ENCODE measurements at places on chromosomes 12 and 14.

DNA sequence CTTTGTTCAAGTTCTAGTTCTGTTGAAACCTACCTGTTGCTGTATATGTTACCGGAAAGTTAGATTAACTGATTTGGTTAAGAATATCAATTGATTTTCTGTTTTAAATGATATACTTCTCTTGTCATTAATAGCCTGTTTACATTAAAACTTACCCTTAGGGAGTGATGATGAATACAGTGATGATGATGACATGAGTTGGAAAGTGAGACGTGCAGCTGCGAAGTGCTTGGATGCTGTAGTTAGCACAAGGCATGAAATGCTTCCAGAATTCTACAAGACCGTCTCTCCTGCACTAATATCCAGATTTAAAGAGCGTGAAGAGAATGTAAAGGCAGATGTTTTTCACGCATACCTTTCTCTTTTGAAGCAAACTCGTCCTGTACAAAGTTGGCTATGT, 33.0 kb downstream of the CAND1 start:
- DNase-seq = no peak

DNA sequence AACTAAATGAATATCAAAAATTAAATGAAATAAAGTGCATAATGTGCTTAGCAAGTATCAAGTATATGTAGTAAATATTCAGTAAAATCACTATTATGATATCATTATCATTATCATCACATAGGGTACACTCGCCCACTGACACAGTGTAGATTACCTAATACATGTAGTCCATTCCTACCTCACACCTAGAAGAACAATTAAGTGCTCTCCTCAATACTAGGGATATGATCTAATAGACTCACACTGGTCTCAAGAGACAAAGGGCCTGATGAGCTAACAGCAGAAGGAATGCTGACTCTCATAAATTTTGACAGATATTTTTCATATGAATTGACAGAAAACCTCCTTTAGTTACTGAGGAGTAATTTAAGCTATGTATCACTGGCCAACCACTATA, 29.1 kb downstream of the FSCB start:
- no peak for DNase-seq

DNA sequence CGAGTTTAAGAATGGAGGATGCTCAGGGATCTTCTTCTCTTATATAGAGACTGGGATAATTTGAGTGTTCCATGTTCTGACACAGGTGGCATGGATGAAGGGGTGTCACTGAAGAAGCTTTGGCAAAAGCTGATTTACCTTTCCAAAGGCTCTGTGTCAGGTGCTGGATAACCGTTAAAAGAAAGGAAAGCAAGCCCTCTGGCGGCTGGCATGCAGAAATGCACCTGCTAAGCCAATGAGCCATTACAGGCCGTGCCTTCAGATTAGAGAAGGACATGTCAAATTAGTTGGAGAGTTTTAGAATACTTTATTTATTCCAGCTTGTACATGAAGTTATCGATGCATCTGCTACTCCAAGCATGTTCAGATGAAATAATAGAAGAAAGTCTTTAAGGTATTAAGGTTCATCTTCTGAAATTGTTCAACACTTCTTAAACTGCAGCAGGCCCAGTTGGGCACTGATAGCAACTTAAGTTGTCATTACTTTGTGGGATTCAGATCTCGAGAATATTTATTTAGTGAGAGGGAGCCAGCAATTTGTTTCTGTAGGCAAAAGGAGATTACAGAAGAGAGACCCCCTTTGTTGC, 678.2 kb downstream of the NRXN3 start:
- DNase-seq = no peak

GRCh38 chr12:113261847-113262470, 40.7 kb downstream of the TPCN1 start:
- no peak for DNase-seq

- DNase-seq = no peak
Observed at GRCh38 chr14:52072266-52072780, 3.5 kb upstream of the NID2 start.

GRCh38 chr12:40825156-40825555, 132.9 kb downstream of the CNTN1 start:
- DNase-seq = no peak

DNA sequence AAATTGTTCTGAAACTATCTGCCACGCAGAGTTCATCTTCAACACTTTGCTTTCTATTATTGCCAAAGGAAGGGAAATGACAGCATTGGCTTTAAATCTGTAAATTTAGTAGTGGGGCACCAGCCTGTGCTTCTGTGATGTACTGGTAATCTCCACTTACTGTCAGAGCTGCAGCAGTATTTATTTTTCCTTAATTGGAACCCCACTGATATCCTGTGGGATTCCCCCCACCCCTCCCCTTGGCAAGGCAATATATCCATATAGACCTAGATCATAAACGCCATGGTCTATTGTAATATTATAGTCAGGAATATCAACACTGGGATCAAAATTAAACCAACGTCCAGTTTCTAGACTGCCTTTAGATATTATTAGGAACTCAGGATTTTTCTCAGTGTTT, 96.7 kb downstream of the RMST start:
- DNase-seq = no peak
